Suprapubic skin (tissue), 4 donors: ENCODE measurements at places on chromosomes 1 and 21.
A peak's percentile ranks its signal among the peaks of the same experiment; 100 is the strongest.

GRCh38 chr1:193674292-193674944 is 488.0 kb upstream of the B3GALT2 start:
- H3K36me3 ChIP-seq = no peaks in the 10 kb centered on the region
- DNase-seq = no peak
- H3K27ac ChIP-seq = no peak overlapping the region
- no peaks in the 10 kb centered on the region for H3K4me1 ChIP-seq
- H3K27me3 ChIP-seq = no peaks in the 10 kb centered on the region
- H3K4me3 ChIP-seq = no peak overlapping the region

GRCh38 chr1:4716406-4716805 is 62.0 kb downstream of the AJAP1 start:
- H3K4me1 ChIP-seq = peaks cover 3% of the 10 kb centered on the region
- peaks cover 16% of the 10 kb centered on the region for H3K27me3 ChIP-seq
- H3K36me3 ChIP-seq = no peaks in the 10 kb centered on the region
- no peak overlapping the region for H3K4me3 ChIP-seq

DNA sequence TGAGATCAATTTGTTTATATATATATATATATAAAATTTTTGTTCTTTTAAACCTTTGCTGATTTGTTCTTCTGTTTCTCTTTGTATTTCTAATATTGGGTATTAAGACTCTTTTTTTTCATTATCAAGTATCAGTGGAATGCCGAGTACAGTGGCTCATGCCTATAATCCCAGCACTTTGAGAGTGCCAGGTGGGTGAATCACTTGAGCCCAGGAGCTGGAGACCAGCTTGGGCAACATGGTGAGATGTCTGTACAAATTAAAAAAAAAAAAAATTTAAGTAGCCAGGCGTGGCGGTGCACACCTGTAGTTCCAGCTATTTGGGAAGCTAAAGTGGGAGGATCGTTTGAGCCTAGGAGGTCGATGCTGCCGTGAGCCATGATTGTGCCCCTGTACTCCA is 67.1 kb downstream of the MAST2 start:
- H3K27me3 ChIP-seq = no peaks in the 10 kb centered on the region
- no peaks in the 10 kb centered on the region for H3K4me1 ChIP-seq
- H3K4me3 ChIP-seq = no peak overlapping the region
- no peaks in the 10 kb centered on the region for H3K36me3 ChIP-seq
- H3K27ac ChIP-seq = no peak overlapping the region
- DNase-seq = no peak

- H3K27ac ChIP-seq = no peak overlapping the region
- H3K4me3 ChIP-seq = no peak overlapping the region
- H3K4me1 ChIP-seq = no peaks in the 10 kb centered on the region
- DNase-seq = no peak
These were observed 41.3 kb downstream of the CYP2J2 start for GRCh38 chr1:59885160-59885832.

DNA sequence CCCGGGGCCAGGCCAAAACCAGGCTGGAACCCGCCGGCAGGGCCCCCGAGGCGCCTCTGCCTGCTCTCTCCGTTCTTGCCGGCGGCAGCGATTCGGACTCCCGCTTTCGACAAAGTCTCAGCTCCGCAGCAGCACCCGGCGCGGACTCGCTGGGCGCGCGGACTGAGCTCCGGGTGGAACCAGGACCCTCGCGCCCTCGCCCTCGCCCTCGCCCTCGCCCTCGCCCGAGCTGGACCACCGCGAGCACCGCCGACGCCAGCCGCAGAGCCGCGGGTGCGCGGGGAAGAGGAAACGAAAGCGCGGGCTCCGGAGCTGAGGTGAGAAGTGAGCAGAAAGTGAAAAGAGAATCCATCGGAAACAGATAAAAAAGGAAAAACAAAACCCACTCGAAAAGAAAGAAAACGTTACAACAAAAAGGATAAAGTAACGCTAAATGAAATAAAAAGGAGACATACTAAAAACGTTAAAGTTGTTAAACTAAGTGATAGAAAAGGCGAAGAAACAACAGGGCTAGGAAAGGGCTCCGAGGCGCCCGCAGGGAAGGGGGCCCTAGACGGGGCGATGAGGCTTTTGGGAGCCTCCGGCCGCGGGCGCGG is 64.9 kb downstream of the MEF2D start:
- no peak for DNase-seq
- no peak overlapping the region for H3K27ac ChIP-seq
- peaks cover 20% of the 10 kb centered on the region for H3K4me1 ChIP-seq
- peaks cover 100% of the 10 kb centered on the region for H3K27me3 ChIP-seq
- H3K36me3 ChIP-seq = no peaks in the 10 kb centered on the region

DNA sequence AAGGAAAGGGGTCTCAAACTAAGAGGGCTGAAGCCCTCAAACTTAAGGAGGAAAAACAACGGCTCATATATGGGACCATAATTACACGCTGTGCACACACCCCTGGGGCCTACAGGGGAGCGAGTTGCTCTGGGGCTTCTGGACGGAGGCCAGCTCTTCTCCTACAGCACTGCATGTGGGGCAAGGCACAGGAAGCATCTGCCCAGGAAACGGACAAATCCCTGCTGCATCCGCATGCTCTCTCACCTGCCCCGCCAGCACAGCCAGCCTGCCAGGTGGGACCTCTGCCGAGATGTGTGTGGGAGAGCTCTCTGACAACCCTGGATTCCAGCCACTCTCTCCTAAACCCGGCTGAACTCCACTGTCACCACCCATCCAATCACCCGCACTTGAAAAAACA is 54.1 kb downstream of the MRPL37 start:
- H3K27ac ChIP-seq = no peak overlapping the region
- peaks cover 17% of the 10 kb centered on the region for H3K36me3 ChIP-seq
- no peak overlapping the region for H3K4me3 ChIP-seq

DNA sequence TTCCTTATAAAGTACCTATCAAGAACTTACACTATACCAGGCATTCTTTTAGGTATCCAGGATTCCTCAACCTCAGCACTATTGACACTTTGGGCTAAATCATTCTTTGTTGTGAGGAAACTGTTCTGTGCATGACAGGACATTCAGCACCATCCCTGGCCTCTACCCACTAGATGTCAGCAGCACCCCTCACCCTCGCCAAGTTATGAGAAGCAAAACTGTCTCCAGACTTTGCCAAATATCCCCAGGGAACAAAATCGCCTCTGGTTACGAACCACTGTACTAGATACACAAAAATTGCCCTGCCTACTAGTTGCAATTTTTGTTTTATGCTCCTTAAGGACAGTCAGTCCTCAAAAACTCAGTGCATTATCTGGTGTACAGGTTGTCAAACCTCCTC is 35.7 kb downstream of the PALMD start:
- H3K4me1 ChIP-seq = peaks cover 27% of the 10 kb centered on the region
- H3K27ac ChIP-seq = no peak overlapping the region
- peaks cover 27% of the 10 kb centered on the region for H3K36me3 ChIP-seq
- DNase-seq = no peak
- H3K4me3 ChIP-seq = no peak overlapping the region

DNA sequence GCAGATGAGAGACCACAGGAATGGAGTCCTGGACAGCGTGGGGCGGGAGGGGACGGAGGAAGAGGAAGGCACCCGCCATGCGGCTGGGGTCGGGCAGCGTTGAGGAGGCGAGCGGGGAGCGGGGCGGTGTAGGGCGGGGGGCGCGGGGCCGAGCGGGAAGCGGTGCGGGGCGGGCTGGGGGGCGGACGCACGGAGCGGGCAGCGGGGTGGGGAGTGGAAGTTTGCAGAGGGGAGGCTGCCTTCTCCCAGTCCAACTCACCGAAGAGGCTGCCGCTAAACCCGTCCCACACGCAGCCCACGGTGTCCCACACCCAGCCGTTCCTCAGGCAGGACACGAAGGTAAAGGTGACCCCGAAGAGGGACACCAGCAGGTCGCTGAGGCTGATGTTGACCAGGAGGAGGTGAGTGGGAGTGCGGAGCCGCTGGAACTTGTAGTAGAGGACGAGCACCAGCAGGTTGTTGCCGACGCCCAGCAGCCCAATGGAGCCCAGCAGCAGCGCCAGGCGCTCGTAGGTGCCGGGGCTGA is 483 bp downstream of the CHML start:
- peaks cover 40% of the 10 kb centered on the region for H3K4me1 ChIP-seq
- H3K27me3 ChIP-seq = no peaks in the 10 kb centered on the region
- peak; percentile 78 for DNase-seq
- H3K36me3 ChIP-seq = no peaks in the 10 kb centered on the region

GRCh38 chr1:12144236-12144635 is 22.6 kb upstream of the TNFRSF1B start:
- peaks cover 36% of the 10 kb centered on the region for H3K4me1 ChIP-seq
- no peaks in the 10 kb centered on the region for H3K27me3 ChIP-seq

DNA sequence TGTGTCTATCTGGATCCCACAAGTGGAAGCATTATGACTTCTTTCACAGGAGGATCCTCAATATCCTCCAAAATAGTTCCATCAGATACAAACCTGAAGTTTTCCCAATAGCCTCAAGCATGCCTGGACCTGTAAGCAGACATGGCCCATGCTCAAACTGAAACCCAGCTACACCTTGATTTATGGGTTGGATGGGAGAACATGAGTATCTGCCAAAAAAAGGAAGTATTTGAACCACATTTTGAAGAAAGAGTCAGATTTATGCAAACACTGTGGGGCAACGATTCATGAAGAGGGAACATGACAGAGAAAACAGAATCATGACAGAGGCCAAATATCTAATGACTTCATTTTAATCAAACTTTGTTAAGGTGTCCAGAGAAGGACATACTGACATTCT is 351.0 kb upstream of the NFIA start:
- no peaks in the 10 kb centered on the region for H3K4me1 ChIP-seq
- H3K36me3 ChIP-seq = no peaks in the 10 kb centered on the region
- H3K27ac ChIP-seq = no peak overlapping the region
- no peaks in the 10 kb centered on the region for H3K27me3 ChIP-seq
- H3K4me3 ChIP-seq = no peak overlapping the region

DNA sequence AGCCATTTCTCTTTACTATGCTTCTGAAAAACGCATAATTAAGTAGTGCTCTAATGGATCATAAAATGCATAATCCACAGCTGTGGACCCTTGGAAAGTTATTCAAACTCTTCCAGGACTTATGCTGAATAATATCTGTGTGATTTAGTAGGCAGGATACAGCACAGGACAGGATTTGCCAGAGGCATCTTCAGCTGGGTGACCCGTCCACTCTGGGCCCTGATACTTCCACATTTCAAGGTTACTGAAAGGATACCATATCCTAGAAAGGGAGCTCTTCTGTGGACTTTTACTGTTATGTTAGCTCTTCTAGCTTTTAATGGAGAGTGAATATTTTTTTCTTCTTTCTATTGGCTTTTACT is 49.6 kb downstream of the MAP10 start:
- H3K27ac ChIP-seq = no peak overlapping the region
- no peaks in the 10 kb centered on the region for H3K4me1 ChIP-seq
- H3K27me3 ChIP-seq = no peaks in the 10 kb centered on the region
- H3K36me3 ChIP-seq = no peaks in the 10 kb centered on the region
- no peak overlapping the region for H3K4me3 ChIP-seq
- DNase-seq = no peak

DNA sequence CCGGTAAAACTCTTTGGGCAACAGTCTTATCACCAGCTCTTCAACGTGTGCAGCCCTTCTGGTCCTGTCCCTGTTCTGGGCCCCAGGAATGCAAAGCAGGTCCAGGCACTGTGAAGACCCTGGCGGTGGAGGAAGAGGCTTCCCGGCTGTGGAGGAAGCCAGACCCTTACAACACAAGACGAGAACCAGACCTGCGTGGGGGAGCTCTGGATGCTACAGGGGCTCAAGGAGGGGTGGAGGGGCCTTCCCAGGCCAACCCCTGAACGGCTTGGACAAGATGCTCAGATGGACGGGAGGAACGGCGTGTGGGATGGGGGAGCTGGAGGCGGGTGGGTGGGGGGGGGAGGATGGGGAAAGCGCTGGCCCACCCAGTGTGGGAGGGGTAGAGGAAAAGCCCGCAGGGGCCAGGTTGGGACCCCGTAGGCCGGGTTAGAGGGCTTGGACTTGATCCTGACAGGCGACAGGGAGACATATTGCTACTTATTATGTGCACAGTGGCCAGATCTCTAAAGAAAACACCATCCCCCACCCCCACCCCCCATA is 5.1 kb upstream of the OLIG2 start:
- H3K4me3 ChIP-seq = no peak overlapping the region
- peaks cover 40% of the 10 kb centered on the region for H3K4me1 ChIP-seq
- peaks cover 100% of the 10 kb centered on the region for H3K27me3 ChIP-seq
- DNase-seq = no peak
- no peak overlapping the region for H3K27ac ChIP-seq
- no peaks in the 10 kb centered on the region for H3K36me3 ChIP-seq

GRCh38 chr1:212938846-212939245 is 11.5 kb upstream of the VASH2 start:
- peaks cover 2% of the 10 kb centered on the region for H3K4me1 ChIP-seq
- no peaks in the 10 kb centered on the region for H3K36me3 ChIP-seq
- no peak overlapping the region for H3K27ac ChIP-seq
- H3K27me3 ChIP-seq = no peaks in the 10 kb centered on the region
- H3K4me3 ChIP-seq = no peak overlapping the region

GRCh38 chr1:31949862-31950261 is 11.7 kb upstream of the PTP4A2 start:
- no peak overlapping the region for H3K27ac ChIP-seq
- H3K4me3 ChIP-seq = no peak overlapping the region
- peaks cover 18% of the 10 kb centered on the region for H3K4me1 ChIP-seq
- DNase-seq = no peak
- H3K27me3 ChIP-seq = no peaks in the 10 kb centered on the region
- no peaks in the 10 kb centered on the region for H3K36me3 ChIP-seq
